ENCODE measurements at places on chromosomes 5 and 9.

DNA sequence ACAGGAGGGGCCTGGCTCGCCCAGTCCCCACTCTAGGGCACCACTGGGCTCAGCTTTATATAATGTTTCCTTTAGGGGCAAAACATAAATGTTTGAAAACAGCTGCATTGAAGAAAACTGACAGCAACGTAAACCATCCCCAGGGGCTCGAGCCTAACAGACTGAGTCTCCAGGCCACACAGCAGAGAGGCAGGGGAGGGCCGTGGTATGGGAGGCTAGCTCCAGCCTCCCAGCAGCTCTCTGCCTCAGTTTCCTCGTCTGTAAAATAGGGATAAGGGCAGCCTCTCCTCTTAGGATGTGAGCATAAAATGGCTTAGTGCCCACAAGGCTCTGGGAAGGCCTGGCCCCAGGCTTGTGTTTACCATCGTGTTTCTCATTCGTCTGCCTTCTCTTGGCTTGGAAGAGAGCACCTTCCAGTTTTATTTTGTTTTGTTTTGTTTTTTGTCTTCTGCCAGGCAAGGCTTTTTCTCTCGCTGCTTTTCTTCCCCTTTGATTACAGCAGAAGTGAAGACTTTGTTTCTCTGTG lies 2.7 kb downstream of the ANKRD33B start:
- DNase-seq = no peak

DNA sequence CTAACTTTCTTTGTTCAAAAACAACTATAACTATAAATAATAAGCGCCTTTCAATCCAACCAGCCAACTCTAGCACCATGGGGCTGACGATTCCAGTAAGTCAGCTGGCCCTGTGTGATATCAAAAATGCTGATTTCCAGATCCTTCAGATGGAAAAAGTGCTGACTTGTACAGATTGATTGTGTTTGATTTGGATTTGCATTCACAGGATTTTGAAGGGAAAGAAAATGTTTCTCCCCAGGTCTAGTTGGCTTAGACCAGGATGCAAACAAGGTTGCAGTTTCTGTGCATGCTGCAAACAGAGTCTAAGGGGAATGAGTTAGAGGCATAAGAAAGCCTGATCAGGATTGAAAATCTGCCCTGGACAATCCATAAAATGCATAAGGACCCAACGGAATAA lies 68.9 kb downstream of the SLC1A3 start:
- DNase-seq = no peak

DNA sequence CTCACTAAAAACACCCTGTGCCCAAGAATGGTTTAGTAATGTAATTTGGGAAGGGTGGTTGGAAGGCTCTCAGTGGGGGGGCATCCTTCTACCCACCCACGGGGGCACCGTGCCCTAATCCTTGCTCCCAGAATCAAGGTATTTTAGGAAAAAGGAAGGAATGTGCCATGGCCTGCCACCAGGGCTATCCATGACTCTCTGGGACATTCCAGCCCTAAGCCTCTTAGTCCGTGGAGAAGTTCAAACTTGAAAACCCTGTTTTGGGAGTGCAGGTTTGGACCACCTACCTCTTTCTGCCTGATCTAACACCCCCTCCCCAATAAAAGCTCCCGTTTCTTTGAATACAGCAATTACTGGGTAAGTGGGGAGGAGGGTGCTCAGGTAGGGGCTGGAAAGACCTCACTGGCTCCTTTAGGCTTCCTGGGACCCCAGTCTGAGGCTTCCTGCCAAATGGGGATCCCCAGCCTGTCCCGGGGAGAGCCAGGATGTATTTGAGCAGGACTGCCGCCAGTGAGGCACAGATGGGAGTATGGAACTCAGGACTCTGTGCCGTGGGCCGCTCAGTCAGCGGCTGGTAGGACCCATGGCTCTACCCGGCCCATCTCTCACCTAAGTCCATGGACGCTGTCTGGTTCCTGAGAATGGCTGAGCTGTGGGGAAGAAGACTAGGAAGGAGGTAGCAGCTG lies 3.6 kb upstream of the PITX1 start:
- no peak for DNase-seq

DNA sequence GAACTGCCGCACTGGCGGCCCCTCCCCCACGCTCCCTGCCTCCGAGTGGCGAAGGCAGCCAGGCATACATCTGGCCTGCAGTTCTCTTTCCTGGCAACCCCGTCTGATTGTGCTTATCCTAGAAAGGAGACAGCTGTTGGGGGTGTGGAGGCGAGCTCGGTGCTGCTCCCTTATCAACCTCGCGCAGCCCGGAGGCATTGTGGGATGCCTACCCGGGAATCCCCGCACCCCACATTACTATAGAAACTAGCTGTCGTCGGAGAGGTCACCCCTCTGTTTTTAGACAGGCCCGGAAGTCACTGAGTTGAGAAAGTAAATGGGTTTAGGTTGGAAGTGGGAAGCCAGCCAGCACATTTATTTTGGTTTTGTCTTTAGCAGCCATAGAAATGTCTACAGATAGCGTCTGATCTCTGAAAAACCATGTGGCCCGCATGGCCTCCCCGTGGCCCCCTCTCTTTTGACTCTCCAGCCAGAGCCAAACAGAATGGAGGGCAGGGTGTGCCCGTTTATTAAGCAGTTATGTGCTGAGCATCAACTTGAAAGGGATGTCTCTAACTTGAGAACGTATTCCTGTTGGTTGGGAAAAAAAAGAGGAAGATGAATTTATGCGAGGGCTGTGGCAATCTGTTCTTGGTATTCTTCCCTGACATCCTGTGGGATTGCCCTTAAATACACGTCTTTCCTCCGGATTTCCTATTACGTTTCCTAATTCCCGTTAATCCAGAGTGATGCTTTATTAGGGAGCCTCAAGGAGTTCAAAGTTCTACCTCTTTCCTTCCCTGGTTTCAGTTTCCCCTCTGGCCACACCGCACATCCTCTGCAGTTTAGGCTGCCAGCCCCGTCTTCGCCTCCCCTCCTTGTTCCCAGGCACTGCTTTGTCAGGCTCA lies 3.9 kb downstream of the STC2 start:
- DNase-seq = no peak

GRCh38 chr9:136750526-136750925 lies 2.2 kb upstream of the LCN6 start:
- DNase-seq = no peak

DNA sequence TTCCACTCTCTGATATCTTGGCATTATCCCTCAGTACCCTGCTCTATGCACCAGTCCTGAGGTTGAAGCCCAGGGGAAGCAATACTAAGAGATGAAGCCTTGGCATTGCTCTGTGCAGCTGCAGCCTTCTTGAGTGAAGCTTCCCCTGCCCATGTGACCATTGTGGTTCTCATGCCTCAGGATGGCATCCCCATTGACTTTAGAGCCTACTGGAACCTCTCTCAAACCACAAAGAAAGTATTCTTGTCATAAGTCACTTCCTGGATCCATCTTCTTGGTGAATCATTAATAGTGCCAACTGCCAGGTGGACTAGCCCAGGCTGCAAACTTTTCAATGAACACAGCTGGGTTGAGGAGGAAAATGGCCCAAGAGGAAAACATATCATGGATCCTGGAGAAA lies 283.9 kb upstream of the RFX3 start:
- no peak for DNase-seq

DNA sequence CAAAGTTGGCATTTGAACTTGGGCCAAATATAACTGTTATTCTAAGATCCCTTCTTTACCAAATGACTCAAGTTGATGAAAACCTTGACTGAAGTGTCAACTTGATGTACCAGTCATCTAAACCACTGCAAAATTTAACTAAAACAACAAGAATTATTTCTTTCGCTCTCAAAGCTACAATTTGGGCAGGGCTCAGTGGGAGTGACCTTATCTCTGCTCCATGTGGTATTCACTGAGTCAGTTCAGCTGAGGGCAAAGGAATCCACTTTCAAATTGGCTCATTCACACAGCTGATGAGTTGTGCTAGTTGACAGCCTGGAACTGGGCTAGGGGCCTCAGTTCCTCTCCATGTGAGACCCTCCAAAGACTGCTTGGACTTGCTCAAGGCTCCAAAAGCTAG lies 166.3 kb downstream of the RORB start:
- DNase-seq = no peak
